Stimulated activated CD8-positive, alpha-beta memory T cell treated with anti-CD3 and anti-CD28 coated beads, Interleukin-15, amount 100 ng/mL, for 24 hours (primary cell): ENCODE measurements at places on chromosomes 2 and 18.

- no peak for DNase-seq
Measured at GRCh38 chr18:42052122-42052708, 97.2 kb downstream of the PIK3C3 start.

GRCh38 chr2:73868204-73868978, 24.4 kb upstream of the ACTG2 start:
- no peak for DNase-seq

DNA sequence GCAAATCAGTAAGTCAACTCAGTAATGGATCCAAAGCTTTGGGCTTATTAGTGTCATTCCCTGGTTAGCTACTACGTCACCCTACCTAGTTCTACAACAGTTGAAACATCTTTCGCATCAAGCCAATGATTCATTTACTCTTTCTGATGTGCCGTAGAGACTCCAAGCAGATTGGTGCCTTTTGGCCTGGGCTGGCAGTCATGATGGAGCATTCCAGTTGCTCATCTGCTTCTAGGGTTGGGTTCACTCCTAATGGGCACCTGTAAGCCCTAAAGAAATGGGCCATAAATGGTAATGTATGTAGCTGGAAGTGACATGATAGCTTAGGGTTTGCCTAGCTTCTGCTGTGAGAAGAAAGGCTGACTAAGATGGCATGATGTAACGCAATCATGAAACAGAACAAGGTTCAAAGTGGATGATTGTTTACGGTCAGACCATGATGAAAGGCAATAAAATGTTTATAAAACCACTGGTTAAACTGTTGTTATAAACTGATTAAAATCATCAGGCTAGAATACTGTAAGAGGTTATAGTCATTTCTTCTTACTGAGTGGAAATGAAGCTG, 20.4 kb upstream of the CCL20 start:
- no peak for DNase-seq

DNA sequence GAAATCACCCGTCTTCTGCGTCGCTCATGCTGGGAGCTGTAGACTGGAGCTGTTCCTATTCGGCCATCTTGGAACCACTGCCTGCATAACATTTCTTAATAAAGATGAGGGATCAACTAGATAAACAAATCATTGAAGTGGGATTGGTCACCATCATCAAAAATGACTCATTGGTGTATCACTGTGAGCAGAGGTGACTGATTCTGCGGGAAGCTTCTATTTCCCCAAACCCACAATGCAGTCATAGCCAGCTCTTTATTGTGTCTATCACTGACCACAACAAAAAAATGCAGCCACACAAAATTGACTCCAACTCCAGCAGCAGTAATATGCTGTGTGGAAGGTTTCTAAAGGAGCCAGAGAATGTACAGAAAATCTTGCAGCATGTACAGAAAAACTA, 630.7 kb upstream of the HS6ST1 start:
- DNase-seq, result no peak

DNA sequence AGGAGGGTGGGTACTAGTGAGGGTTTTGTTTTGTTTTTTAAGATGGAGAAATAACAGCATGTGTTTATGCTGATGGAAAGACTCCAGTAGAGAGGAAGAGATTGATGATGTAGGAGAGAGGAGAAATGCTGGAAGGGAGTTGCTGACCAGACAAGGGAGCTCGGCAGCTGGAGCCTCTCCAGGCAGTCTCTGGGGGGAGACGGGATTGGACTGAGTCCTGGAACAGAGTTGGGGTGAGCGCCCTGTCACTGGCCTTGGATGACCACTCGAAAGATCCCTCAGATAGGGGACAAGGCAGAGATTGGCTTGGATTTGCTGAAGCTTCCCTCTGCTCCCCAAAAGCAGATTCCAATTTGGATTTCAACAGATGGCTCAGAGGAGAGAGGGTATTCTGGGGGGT, 197.7 kb downstream of the NAPG start:
- no peak for DNase-seq

GRCh38 chr2:113940891-113941290, 51.0 kb downstream of the ACTR3 start:
- DNase-seq, result no peak

DNA sequence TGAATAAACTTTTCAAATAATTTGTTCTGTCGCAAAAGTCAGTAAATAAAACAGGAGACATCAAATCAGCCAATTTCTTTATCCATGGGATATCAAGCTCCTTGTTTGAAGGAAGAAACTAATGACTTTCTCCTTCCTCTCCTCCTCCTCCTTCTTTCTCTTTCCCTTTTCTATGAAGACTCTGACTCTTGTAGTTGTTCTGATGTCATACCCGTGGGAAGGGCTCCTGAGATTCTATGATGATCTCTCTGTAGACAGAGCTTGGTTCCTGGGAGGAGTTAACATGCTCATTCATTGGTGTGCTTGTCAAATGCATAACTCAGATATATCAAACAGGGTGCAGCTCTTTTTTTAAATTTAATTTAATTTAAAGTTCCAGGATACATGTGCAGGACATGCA, 118.7 kb upstream of the KCTD1 start:
- no peak for DNase-seq
